ENCODE measurements at places on chromosomes 3 and 15.

DNA sequence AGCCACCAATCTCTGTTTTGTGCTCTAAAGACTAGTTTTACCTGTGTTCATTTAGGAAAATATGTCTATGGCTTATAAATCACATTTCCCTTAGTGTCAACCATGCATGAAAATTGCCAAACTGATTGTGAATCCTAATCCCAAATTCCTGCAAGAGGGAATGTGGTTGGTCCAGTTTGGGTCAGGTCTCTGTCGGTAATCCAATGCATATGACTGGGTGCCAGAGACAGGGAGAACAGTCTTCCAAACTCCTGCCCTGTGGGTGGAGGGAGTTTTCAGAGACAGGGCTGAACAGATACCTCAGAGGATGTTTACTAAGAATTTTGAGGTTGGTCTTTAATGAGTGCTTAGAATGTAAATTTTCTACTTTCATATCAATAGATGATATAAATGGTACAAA, 300.5 kb upstream of the ARL6 start:
- no peak for DNase-seq

GRCh38 chr15:54046093-54046492, 67.9 kb downstream of the UNC13C start:
- DNase-seq, result no peak

DNA sequence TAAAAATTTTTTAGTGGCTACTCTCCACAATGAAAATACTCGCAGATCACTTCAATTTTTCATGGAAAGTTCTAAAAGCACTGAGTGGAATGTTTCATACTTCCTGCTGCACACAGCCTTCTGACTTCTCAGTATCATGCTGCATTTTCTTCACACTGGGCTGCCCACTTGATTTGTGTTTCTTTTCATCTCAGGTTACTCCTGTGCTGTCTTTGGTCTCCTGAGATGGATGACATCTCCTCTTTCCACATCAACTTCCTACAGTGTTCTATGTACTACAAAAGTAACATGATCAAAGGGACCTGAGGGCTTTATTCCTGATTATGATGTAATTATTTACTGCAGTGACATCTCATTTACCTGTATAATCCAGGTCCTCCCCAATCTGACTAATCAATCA, 927.7 kb downstream of the ROBO2 start:
- DNase-seq, result no peak

- no peak for DNase-seq
These were observed 80.1 kb upstream of the HERC1 start for GRCh38 chr15:63913786-63914315.

GRCh38 chr3:8296461-8296860, 205.2 kb upstream of the LMCD1 start:
- no peak for DNase-seq

- DNase-seq, result peak; percentile 2
These were observed 82.2 kb upstream of the CTDSPL start for GRCh38 chr3:37779289-37780152.

DNA sequence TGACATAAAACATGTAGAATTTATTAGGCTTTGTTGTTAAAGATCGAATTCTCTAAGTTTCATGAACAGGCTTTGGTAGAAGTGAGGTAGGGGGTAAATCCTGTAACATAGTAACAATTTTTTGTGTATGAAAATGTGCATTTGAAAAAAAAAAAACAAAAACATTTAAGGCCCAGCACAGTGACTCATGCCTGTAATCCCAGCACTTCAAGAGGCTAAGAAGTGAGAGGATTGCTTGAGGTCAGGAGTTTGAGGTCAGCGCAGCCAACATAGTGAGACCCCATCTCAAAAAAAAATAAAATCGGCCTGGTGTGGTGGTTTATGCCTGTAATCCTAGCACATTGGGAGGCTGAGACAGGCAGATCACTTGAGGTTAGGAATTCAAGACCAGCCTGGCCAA, 26.8 kb upstream of the PPP4R2 start:
- no peak for DNase-seq

DNA sequence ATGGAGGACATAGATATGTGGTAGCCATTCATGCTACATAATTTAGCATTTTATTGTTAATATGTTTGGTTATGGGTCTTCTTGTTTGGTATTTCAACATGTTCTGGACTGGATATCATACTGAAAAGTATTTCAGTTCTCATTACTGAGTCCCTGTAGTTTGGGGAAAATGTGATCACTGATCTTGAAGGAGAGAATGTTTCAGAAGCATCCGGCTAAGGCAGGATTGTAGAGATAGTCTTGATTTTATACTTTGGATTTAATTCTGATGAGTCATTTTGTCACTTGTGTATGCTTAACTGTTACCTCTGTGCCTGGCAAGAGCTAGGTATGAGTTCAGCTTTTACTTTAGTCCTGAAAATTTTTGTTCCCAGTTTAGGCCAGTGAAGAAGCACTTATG, 7.1 kb downstream of the CHD2 start:
- no peak for DNase-seq

DNA sequence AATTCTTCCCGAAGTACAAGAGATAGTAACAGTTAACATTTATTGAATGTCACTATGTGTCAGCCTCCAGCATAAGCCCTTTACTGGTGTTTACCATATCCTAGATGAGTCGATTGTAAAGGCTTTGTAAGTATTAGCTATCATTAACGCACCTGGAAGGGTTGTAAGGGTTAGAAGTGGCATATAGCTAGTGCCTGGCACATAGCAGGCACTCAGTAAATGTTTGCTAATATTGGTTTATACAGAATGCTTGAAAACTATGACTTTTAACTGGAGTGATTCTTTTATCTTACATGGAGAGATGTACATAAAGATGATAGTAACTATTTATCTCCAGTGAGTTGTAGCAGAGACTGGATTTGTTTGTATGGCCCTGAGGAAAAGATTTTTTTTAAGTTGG, 46.3 kb upstream of the ATP11B start:
- no peak for DNase-seq

DNA sequence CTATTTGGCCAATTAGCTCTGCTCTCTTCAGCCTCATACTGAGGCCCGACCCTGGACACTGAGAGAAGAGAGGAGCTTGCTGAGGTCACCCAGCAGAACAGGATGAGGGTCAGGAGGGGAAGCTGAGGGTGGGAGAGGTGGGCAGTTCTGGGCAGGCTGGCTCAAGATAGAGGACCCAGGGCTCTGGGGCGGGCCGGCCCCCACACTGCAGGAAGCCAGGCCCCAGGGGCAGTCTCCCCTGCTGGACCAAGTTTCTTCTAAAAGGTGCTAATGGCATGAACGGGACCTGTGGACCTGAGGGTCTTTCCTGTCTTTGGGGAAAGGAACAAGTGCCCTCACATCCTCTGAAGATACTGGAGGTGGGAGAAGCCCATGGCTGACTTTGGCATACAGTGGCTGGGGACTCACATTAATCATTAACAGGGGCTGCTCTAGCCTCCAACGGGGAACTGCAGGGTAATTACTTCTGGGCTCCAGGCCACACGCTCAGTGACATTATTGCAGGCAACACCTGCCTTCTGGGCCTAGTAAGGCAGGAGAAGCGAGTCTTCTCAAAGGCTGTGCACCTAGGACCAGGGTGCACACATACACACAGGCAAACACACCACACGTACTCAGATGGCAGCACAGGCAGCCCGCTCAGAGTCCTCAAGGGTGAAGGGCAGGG, 10.6 kb downstream of the HCN4 start:
- DNase-seq, result no peak

DNA sequence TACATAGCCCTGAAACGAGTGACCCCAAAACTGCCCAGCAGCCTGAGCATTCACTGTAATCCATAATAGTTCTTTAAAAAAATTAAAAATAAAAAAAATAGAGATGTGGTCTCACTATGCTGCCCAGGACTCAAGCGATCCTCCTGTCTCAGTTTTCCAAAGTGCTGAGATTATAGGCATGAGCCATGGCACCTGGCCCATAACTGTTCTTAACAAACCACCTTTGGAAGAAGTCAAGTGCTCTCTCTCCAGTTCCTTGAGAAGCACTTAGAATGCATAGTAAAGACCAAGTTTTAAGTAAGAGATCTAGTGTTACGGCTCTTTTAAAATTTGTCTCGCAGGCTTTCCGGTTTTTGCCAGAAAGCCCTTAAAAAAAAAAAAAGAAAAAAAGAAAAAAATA, 8.2 kb downstream of the CDC25A start:
- DNase-seq, result no peak

DNA sequence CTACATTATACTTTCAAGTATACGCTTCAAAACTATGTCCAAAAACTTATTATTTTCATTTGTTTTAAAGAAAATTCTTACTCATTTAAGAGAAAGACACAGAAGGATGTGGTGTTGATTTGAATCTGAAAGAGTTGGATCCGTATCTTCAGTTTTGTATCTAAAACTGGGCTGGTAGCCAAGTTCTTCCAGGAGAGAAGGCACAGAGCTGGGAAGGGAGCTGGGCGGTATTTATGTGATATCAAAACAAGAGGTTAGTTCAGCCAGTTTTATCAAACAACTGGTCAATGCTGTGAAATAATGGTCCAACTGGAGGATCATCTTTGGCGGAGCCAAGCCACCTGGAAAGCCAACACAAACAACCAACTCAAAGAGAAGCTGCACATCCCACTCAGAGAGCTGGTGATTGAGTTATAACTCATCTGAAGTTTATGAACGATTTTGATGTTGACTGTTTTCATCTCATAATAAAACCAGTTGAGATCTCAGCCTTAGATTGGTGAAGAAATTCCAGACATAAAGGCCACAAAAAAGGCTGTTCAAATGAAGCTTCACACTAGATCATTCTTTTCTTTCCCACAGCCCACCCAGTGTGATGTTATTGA, 489.6 kb upstream of the RASGRP1 start:
- DNase-seq, result no peak

DNA sequence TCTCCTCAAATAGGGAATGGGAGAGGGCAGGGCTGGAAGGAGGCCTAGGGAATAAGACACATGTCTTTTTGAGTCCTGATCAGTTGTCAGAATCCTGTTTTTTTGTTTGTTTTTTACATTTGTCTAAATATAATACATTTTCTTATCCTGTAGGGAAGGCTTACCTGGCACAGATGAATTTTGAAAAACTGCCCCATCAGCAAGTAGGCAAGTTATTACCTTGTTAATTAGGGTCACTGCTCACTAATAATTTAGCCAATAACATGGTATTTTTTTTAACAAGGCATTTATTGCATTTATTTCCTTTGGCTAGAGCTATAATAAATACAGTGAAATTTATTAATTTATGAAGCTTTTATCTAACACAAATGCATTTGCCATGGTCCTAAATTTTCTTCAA, 423.2 kb upstream of the ONECUT1 start:
- DNase-seq, result no peak

DNA sequence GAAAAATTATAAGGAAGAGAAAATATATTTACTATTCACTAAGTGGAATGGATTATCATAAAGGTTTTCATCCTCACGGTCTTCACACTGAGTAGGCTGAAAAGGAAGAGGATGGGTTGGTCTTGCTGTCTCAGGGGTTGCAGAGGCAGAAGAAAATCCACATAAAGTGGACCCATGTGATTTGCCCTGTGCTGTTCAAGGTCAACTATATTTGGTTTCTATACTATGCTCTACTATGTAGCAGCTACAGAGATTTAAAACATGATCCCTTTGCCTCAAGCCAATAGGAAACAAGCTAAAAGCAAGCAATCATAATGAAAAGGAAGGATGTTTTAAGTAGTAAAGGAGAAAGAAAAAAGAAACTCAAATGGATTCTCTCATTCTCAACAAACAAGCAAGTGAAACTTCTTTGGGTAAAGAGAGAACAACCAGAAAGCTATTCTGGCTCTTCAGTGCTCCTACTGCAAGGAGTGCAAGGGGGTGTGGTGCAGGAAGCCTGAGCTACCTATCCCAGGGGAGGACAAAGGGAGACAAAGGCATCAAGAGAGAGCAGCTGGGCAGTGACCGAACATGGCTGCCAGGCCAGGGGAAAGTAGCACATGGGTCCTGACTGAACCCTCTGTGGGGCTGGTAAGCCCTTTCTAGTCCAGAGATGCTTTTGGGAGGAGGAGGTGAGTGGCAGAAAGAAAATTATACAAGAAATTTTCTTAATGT, 35.9 kb downstream of the SFMBT1 start:
- no peak for DNase-seq

- peak; percentile 29 for DNase-seq
These were observed 573.9 kb downstream of the AGBL1 start for GRCh38 chr15:86653344-86654197.

GRCh38 chr3:48716508-48716981, 476 bp downstream of the IP6K2 start:
- DNase-seq, result peak; percentile 25

GRCh38 chr3:56688191-56688590, 5.1 kb upstream of the TASOR start:
- no peak for DNase-seq

GRCh38 chr3:138472141-138472825, 37.9 kb downstream of the ESYT3 start:
- no peak for DNase-seq

DNA sequence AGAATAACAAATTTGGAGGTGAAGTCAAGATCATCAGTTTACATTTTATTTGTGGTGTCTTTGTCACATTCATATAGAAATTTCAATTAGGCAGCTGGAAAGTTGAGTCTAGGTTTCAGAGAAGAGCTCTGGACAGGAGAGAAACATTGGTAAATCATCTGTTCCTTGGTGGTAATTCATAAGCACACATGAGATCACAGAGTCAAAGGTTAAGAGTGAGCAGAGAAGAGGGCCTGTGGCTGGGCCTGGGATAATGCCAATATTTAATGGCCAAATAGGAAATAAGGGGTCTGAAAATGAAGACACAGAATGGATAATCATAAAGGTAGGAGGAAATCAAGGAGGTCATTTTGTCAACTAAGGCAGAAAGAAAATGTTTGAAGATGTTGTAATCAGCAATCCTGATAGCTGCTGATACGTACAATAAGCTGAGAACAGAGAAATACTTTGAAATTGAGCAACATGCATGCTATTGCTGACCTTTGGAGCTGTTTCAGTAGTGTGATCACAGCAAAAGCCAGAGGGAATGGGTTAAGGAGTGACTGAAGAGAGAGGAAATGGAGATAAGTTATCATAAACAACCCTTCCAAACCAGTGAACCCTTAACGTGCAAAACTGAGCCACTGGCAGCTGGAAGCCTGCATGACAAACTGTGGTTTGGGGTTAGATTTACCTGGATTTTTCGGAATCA, 692.8 kb downstream of the AGBL1 start:
- no peak for DNase-seq

Measured in central memory CD4-positive, alpha-beta T cell (primary cell).